CD4-positive, alpha-beta memory T cell (primary cell): ENCODE measurements at places on chromosomes 2 and 18.

DNA sequence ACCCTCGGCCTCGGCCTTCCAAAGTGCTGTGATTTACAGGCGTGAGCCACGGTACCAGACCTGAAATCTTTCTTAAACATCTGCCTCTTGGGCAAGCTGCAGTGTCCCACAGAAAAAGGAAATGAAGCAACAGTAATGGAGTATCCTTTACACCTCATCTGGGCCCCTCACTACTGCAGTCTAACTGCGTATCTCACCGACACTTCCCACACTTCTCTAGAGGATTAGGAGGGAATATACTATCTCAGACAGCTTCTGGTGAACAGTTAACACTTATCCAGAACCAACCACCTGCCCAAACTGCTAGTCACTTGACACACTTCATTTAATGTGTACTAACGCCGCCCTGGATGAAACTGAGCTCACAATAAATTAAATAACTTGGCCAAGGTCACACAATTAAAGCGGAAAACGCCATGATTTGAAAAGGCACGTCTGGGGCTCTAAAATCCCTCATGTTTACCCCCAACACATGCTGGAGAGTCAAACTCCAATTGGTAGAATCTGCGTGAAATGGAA is 993 bp downstream of the COX7A2L start:
- DNase-seq: peak; percentile 11

DNA sequence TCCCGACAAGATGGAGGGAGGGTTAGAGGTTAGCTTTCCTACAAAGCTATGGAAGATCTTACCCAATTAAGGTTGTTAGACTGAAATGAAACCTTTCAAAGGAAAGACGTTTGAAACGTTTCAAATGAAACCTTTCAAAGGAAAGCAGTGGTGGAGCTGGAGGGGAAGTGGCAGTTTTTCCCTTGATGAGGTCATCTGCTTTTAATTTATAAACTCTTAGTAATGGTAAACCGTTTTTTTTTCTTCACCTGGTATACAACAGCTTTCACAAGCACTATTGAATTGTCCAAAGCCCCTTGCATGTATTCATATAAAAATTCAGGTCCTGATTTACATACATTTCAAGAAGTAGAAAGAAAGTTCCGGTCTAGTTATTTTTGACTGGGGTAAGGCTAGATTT is 7.4 kb downstream of the PMAIP1 start:
- DNase-seq: no peak

- no peak for DNase-seq
Observed at GRCh38 chr2:222892321-222892720, 31.5 kb downstream of the ACSL3 start.

DNA sequence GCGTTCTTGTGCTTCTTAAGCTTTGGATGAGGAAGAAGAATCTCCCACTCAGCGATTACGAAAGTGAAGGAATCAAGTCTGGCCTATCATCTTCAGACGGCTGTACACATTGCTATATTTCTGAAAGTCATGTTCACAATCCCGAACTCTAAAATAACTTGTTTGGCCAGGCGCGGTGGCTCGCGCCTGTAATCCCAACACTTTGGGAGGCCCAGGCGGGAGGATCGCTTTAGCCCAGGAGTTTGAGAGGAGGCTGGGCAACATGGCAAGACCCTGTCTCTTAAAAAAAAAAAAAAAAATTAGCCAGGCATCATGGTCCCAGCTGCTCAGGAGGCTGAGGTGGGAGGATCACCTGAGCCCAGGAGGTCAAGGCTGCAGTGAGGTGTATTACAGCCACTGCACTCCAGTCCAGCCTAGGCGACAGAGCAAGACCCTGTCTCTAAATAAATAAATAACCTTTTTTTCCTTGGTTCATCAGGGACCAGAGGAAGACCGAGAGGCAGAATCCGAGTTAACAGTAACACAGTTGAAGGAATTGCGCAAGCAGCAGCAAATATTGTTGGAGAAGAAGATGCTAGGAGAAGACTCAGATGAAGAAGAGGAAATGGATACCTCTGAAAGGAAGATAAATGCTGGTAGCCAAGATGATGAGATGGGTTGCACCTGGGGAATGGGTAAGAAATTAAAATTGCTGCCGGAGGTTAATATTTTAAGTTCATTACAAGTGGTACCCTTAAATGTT is 1.1 kb downstream of the SLC4A1AP start:
- DNase-seq: no peak

DNA sequence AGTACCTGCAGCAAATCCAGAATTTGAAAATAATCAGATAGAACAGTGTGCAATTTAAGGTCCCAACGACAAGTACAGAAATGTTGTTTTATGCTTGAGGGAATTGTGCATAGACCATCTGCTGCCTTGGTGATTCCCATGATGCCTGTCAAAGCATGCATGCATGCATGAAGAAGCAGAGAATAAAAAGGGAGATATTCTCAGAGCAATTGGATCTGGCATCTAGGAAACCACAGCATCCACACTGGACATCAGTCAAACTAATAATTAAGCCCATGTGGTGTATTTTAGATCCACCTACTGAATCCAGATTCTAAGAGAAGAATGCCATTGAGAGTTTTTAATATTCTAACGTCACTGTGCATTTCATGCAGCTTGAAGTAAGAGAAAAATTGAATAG is 361.2 kb downstream of the FSIP2 start:
- no peak for DNase-seq
